ENCODE measurements at places on chromosomes 16 and 17.

GRCh38 chr17:75515496-75516254 lies at the start of gene CASKIN2:
Gene CASKIN2 (minus strand): TSS chr17:75515537. CDS start chr17:75513804, 1,733 bp downstream.
- peak; percentile 92 for DNase-seq

- DNase-seq = peak; percentile 50
Observed at GRCh38 chr17:6555331-6556120, 829 bp downstream of the PITPNM3 start.

- DNase-seq = no peak
Observed at GRCh38 chr16:70402916-70403659, 35.8 kb downstream of the ST3GAL2 start.

DNA sequence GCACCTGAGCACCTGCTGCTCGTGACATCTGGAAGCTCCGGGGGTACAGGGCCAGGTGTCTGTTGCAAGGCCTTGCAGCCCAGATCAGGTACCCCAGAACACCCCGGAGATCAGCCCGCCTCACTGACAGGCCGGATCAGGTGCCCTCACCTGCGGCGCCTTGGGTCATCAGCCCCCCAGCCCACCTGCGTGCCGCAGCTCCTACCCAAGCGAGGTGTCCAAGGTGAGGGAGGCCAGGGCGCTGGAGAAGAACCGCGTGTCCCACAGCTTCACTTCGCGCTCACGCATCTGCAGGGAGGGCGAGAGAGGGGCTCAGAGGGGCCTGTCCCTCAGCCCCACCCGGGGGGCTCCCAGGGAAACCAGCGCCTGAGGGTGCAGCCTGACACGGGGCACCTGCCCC lies 16.1 kb downstream of the VASN start:
- DNase-seq = no peak

- DNase-seq = no peak
Observed at GRCh38 chr16:55102531-55102930, 171.9 kb downstream of the IRX5 start.

DNA sequence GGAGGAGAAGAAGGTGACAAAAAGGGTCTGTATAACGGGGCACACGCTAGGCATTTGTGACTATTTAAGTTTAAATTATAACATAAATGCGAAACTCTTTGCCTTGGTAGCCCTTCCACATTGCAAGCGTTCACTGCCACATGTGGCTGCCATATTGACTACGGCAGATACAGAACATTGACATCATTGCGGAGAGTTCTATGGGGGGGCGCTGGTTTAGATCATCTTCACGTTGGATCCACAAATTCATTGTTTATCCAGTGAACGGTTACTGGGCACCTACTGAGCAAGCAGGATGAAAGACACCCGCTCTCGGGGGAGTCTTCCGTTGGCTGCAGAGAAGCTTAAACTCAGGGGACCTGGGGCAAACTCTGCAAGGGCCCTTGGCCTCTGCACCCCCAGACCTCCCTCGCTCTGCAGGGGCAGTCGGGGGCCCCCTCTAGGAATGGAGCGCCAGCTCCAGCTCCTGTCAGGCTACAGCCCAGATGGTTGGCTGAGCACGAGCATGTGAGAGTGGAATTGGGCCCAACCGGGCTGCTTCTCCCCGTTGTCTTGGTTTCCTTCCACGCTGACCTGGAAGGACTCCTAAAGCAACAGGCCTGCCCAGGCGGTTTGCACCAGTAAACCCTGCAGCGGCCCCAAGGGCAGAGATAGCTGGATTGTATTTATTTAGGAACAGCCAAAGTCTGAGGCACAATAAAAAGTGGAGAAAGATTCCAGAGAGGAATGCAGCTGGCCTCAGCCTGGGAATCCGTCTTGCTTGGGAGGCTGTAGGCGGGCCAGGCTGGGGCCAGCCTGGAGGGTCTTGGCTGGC lies 172.2 kb downstream of the SEC14L1 start:
- no peak for DNase-seq

DNA sequence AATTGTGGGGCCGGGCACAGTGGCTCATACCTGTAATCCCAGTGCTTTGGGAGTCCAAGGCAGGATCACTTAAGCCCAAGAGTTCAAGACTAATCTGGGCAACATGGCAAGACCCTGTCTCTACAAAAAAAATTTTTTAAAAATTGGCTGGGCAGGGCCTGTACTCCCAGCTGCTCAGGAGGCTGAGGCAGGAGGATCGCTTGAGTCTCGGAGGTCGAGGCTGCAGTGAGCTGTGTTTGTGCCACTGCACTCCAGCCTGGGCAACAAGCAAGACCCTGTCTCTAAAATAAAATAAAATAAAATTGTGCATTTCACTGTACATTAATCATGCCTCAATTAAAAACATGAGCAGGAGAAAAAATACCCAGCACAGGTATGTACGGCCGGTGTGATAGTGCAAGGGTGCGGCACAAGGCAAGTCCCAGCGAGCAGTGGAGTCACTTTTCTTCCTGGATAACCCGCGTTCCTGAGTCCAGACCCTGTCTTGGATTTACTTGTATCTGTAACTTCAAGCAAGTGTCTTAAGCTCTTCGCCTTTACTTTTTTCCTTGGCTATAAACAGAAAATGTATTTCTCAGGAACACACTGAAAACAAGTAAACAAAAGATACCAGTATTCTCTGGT lies 11.4 kb downstream of the ZDHHC7 start:
- DNase-seq = no peak

- DNase-seq = no peak
Observed at GRCh38 chr16:89633064-89633631, 19.7 kb downstream of the DPEP1 start.

GRCh38 chr17:8255499-8255898 lies 6.4 kb downstream of the PFAS start:
- no peak for DNase-seq

DNA sequence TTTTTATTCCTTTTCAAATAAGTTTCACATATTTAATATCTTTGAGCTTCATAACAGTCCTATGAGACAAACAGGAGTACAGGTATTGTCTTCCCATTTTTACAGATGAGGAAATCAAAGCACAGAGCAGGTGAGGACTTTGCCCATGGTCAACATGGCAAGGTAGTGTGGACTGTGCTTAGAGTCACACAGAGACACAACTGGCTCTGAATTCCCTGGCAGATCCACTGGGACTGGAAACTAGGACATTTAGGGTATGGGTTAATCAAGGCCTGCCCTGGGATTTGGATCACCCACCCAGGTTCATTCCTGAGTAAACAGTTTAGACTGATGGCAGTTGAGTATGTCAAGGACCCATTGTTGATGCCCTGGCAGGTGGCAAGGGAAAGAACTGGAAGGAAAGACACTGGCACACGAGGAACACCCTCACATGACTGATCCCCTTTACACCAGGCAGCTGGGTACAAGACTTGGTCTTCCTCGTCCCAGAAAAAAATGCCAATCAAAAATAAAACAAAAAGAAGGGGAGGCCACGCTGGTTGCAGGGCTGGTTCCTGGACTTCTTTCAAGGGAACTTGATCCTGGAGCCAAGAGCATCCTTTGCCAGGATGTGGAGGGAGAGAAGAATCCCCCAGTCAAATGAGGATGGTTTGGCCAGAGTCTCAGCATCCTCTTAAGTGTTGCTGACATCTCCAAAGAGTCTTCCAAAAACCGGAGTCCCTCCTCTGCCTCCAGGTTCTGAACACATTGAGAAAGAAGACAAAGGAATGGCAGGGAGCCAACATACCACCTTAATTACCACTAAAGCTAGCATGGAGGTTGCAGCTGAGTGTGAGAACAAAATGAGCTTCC lies 34.9 kb downstream of the CHD9 start:
- no peak for DNase-seq

DNA sequence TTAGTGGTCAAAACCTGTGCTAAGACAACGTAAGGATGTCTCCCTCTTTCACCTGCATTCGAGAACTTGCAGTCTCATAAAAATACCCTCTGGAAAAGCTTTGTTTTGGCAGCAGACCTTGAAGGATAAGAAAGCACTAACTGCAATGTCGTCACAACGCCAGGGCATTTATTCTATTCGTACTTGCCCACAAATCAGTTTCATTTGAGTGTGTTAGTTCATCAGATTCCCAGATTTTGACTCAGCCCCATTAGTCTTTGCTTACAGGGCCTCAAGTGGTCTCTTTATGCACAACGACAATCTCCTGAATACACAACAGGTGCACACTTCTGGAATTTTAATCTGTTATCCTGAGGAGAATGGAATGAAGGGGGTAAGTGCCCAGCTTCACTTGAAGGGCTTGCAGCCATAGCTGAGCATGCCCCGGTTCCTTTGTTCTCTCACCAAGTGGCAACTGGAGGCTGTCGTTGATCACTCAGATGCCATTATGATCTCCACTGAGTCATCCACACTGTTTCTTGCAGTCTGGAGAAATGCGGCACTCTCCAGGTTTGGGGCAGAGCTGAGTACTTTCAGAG lies 58.8 kb downstream of the CLEC19A start:
- no peak for DNase-seq

DNA sequence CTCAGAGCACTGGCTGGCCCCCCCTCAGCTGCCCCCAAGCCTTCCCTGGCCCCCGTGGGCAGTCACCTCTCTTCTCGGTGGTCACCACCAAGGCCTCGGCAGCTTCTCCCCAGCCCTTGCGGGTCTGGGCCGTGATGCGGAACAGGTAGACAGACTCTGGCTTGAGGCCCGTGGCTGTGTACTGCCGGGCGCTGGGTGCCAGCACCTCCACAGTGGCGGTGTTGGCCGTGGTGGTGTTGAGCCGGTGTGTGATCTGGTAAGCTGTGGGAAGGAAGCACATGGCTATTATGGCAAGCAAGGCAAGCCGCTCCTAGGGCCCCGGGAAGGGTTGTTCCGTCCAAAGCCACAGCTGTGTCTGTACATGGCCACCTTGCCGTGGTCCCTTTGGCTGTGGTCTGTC lies 78.4 kb upstream of the CDC42EP4 start:
- no peak for DNase-seq

DNA sequence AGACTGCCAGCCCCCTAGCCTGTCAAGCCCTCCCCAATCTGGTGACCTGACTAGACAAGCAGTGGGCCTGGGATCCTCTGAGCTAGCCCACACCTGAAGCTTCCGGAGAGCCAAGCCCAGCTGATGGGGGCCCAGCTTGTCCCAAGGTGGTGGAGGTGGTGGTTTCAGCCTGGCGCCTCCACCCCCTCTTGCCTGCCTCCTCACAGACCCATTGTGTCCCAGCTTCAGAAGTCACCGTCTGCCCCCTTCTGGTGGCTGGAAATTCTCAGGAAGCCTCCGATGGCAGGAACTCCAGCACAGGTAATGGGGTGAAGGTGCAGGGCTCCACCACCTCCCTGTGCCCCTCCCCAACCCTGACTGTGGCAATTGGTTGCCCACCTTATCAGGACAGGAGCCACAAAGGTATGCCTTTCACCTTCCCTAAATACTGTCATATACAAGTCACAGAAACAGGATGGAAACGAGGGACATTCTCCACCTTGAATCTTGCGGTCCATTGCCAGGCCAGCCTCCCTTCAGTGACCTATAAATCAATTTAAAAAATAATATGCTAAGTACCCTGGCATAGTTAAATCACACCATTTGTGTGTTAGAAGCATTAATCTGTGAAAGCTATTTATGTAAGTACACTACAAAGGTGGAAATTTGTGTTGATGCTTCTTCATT lies 66.0 kb upstream of the ZNF423 start:
- no peak for DNase-seq

DNA sequence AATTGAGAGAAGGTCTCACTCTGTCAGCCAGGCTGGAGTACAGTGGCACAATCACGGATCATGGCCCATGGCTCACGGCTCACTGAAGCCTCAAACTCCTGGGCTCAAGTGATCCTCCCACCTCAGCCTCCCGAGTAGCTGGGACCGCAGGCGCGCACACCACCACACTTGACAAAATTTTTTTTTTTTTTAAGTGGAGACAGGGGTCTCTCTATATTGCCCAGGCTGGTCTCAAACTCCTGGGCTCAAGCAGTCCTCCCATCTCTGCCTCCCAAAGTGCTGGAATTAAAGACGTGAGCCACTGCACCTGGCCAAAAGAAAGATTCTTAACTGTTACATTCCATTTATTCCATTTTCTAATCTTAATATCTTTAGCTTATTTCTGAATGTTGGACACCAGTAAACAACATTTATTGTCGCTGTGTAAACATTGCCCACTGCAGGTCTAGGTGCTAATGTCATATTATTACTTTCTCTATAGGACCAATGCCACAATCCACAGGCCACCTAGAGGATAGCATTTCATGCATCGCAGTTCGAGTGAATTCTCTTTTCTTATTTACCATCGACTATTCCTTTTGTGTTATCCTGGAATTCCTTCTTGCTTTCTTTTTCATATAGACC lies 123.7 kb downstream of the PITPNC1 start:
- no peak for DNase-seq

DNA sequence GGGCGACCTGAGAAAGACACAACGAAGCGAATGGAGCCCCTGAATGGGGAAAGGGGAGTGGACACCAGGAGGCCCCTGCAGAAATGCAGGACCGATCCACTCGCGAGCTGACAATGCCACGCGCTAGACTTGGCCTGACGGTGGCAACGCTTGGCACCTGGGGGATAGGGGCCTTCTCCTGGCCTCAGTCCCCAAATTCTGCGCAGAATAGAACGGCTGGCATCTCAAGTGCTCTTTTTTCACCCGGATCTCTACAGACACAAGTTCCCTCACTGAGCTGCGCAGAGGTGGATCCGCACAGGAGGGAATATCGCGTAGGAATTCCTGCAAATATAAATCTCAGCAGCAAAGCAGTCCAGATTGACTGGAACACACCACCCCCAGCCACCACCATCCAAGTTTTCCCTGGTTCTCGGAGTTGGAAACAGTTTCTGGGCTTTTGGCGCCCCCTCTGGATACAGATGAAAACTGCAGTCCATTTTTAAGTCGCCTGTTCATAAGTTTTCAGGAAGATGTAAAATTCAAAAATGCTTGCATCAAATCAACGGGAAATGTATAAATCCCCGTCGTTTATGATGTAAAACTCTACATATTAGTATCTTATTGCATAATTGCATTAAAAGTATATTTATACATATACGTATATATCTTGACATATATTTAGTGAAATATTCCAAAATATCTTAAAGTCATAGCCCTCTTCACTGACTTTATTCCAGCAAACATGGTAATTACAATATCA lies 2.3 kb upstream of the SOX9 start:
- peak; percentile 74 for DNase-seq

DNA sequence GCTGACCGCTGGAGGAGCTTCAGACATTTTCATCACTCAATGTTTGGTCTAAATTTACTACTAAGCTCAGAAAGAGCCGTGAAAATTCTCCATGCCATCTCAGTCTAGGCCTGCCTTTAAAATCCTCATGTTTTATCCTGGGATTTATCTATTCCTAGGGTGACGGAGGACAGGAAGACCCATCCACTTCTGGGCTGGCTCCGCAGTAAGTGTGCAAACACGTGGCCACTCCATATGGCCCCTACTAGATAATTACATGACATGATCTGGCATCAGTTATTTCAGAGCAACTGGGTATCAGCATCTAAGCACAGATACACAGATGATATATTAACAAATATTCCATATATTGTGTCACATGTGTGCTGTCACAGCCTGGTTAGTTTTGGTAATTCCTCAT lies 77.8 kb upstream of the HS3ST4 start:
- DNase-seq = no peak

All from occipital lobe (tissue), 3 donors.